ENCODE measurements at places on chromosomes 2 and 18.

GRCh38 chr18:52433797-52434196 lies 93.8 kb downstream of the DCC start:
- no peak for DNase-seq

GRCh38 chr2:48715042-48715899 lies 40.3 kb downstream of the LHCGR start:
- DNase-seq, result no peak

GRCh38 chr2:47218066-47218581 lies 63.0 kb upstream of the STPG4 start:
- DNase-seq, result no peak

DNA sequence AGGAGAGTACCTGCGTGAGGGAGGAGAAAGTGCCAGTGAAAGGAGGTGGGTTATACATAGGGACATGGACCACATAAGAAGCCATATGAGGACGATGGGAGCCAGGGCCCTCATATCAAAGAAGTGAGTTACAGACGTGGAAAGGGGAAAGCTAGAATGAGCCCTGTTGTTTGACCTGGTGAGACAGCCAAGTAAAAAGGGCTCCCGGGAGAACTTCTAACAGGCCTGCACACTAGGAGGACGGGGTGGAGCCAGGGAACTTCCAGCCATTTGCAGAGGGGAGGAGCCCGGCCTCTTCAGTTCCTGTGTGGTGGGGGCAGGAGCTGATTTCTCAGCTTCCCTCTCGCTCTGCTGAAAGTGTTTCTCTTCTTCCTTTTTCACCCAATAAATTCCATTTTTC lies 84.1 kb upstream of the SLC66A3 start:
- DNase-seq, result no peak

DNA sequence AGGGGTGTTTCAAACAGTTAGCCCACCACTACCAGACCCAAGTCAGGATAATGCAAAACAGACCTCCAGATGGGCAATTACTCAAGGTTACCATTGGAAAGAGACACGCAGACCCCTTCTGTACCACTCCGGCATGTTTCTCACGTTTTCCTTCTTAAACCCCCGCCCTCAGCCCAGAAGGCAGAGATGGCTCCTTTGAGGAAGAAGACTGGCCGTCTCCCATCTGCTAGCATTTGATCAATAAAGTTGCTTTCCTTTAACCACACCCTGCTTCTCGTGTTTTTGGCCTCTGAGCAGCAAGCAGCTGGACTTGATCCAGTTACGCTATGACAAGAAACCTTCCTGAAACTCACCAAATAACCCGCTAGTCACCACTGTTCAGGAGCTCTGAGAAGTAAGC lies 1012.4 kb upstream of the GYPC start:
- DNase-seq, result no peak

- DNase-seq, result no peak
Measured at GRCh38 chr2:232386490-232386739, 7.9 kb downstream of the ALPP start.

- no peak for DNase-seq
Measured at GRCh38 chr18:32915516-32915915, 142.7 kb upstream of the KLHL14 start.

GRCh38 chr2:121884511-121884921 lies 129.1 kb downstream of the TSN start:
- DNase-seq, result no peak

- DNase-seq, result no peak
Measured at GRCh38 chr18:42184685-42185477, 229.8 kb downstream of the PIK3C3 start.

DNA sequence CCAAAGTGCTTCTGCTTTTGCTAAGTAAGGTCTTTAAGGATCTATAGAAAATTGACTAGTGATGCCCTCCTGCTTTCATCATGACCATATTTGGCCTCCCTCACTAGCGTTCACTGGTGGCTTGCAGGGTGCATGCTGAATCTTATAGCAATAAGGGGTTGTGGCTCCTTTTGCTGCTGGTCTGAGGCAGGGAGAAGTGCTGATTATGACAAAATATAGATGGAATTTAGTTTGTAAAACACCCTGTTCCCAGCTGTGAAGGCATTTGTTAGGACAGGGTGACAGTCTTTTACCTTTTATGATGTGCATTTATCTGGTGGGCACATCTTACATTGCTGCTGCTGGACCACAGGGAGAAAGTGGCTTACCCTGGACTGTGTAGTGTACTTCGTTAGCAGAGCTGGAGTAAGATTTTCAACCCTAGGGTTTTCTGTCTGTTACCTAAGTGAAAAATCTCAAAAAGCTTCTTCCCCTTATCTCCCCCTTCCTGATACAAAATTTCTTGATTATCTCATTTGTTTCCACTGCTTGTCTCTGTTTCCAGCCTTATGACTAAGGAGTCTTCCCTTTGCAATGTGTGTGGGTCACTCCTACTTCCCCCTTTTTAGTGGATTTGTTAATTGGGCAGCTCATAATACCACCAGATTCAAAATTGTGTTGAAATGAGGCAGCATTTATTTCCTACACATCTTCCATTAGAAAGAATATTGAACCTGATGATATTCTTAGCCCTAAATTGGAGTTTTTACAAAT lies 21.2 kb upstream of the RPL37A start:
- no peak for DNase-seq

- no peak for DNase-seq
Measured at GRCh38 chr2:206533977-206534376, 90.6 kb downstream of the ADAM23 start.

- DNase-seq, result no peak
Measured at GRCh38 chr2:221567231-221567760, 4.8 kb downstream of the EPHA4 start.

DNA sequence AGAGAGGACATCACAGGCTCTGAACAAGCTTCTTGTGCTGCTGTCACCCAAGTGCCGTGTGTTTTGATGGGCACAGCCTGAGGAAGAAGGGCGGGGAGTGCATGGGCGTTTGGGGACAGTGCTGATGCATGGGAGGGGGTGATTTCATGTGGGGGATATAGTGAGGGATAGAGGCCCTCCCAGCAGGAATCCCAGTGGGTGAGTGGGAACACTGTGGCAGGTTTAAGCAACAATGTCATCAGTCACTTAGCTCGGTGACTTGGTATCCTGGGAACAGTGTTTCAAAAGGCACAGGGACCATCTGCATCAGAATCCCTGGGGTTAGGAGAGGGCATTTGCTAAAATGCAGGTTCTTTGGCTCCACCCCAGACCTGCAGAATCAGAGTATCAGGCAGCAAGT lies 609 bp downstream of the SIGLEC15 start:
- no peak for DNase-seq

DNA sequence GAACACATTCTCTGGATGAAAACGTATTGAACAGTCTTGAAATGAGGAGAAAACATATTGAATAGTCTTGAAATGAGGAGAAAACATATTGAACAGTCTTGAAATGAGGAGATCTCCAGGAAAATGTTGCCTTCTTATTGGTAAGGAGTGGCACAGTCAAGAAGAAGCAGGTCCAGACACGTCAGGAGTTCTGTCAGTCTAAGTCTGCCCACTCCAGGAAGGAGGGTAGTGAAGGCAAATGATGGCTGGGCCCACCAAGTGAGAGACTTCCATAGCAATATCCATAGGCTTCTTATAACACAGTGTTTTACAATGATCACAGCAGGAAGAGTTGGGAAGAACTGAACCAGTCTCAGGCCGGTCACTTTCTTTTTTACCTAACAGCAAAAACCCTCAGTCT lies 316.2 kb downstream of the ETAA1 start:
- no peak for DNase-seq

GRCh38 chr2:240933966-240934700 lies 28.0 kb downstream of the CROCC2 start:
- peak; percentile 1 for DNase-seq

GRCh38 chr18:2987876-2988790 lies 24.8 kb downstream of the LPIN2 start:
- no peak for DNase-seq

GRCh38 chr2:240224676-240225075 lies 84.2 kb upstream of the OTOS start:
- no peak for DNase-seq

- no peak for DNase-seq
Measured at GRCh38 chr2:111966241-111966640, 67.8 kb downstream of the MERTK start.

GRCh38 chr2:63438181-63438580 lies 150.1 kb downstream of the WDPCP start:
- DNase-seq, result no peak

DNA sequence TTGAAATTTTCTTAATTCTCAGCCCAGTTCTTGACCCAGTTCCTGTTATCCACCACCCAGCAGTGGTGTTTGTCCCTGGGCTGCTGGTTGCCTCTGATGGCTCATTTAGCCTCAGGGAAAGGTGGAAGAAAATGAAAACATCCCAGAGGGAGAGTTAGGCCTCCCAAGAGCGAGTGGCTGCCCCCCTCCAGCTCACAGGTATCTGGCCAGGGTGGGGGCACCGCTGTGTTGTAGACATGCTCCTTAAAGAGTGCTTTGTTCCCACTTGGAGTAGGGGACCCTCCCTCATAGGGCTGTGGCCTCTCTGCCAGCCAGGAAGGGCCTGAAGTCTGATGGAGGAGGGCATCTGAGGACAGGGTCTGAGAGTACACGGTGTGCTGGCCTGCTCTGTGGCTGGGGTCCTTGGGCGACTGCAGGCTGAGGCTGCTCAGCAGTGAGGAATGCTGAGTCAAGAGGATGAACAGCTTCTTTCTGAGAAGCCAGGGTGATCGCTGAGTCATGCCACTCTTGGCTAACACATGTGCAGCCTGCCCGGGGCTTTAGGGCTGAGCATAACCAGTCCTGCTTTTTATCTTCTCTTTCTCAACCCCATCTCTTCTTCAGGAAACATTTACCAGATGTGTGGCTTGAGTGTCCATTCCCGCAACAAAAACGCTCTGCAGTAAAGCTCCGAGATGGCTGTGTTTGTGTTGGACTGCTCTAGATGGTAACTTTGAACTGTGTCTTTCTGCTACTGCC lies 72.3 kb downstream of the IL1R2 start:
- DNase-seq, result no peak

GRCh38 chr2:239564587-239564986 lies 163.8 kb upstream of the HDAC4 start:
- DNase-seq, result no peak

DNA sequence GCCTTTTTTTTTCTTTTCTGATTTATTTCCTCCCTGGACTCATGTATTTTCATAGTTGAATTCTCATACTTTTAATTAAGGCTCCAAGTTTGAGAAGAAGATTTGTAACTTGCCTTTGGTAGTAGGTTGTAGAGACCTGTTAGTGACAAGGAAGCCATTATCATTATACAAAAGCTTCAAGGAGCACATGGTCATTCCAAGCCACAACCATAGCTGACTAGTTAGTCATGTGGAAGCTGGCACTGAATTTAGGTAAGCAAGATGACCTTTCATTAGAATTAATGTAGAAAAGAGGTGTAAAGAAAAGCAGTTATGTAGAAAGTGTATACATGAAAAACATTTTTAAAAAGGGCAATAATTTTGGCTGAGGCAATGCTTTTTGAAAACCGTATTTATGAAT lies 89.7 kb downstream of the LRP1B start:
- DNase-seq, result no peak

DNA sequence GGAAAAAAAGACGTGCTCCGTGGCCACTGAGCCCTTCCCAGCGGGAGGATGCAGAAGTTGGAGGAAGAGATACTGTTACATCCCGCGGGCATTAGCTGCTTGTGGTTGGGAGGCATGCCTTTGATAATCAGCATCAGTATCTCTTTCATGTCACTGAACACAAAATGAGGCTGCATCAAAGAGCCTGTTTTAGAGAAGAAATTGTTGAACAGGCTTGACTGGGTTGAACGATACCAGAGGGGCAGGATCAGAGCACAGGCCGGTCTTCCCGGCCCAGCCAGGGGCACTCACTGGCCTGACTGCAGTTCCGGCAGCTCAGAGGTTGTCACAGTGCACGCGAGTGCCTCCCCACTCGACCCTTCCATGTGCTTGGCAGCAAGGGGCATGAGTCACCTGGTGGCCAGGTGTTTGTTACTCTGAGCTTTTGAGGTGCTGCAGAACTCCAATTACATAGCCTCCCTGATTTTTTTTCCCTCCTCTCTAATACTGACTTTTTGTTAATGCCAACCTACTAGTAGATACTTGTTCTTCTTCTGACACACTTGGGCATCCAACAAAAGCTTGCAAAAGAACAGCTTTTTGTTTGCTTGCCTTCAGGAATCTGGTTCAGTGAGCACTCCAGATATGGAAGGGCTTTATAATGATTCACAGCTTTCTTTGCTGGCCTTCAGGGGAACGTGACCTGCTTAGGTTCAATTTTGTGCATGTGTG lies 121.6 kb downstream of the VAPA start:
- DNase-seq, result no peak

- no peak for DNase-seq
Measured at GRCh38 chr2:33313039-33313438, 163.4 kb upstream of the RASGRP3 start.

DNA sequence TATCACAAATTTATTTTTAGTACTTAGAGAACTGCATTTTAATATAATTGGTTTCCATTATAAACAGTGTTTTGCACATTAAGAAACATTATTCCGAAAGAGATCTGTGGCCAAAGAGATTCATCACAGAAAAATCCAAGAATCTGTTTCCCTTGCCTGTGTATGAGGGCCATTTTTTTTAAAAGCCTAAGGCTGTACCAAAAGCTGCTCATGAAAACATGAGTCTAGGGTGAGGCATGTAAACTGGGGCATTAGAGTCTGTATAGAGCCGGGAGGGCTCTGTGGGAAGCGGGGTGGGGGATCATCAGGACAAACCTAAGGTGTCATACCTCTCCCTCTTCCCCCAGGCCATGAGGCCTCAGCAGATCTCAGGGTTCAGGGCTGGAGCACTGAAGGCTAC lies 223.8 kb downstream of the FBXO15 start:
- no peak for DNase-seq

GRCh38 chr2:19371996-19372582 lies 13.7 kb upstream of the OSR1 start:
- no peak for DNase-seq

DNA sequence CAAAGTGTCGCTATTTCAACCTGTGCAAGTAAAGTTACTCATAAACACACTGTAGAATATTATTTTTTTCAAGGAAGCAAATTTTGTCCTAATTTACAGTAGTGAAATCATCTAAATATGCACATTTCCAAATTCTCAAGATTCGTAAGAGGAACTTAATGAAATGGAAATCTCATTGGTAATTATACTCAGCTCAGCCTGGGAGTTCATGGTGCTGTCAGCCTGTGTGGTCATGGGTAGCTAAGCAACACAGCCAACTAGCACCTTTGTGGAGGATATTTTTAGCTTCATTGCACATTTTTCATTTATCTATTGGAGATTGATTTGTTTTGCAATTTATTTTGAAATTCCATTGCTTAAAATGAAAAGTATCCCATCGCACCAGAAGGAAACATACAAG lies 975.7 kb upstream of the ZEB2 start:
- no peak for DNase-seq

DNA sequence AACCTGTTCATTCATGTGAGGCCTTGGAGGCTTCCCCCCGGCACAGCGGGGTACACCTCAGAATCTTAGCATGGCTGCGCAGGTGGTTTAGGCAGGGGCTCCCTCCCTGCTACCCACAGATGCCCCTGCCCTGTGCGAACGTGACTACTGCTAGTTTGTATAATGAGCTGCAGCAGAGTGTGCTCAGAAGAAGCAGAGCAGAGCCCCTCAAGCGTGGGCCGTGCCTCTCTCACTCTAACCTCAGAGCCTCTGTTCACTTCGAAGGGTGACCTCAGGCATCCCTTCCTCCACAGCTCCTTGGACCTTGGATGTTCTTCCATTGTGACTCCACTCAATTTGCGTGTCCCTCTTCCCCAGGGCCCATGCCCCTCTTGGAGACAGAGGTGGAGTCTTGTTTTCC lies 161.6 kb downstream of the CTIF start:
- DNase-seq, result no peak
